ENCODE measurements at places on chromosomes 12 and 14. TPM values are rescaled to one million over a fixed set of nuclear protein-coding genes. Genes with fewer than 3 reads are reported as not detected.
A peak's percentile ranks its signal among the peaks of the same experiment; 100 is the strongest.

- DNase-seq = no peak
Observed at GRCh38 chr14:105331575-105332349, 17.2 kb downstream of the PACS2 start.

DNA sequence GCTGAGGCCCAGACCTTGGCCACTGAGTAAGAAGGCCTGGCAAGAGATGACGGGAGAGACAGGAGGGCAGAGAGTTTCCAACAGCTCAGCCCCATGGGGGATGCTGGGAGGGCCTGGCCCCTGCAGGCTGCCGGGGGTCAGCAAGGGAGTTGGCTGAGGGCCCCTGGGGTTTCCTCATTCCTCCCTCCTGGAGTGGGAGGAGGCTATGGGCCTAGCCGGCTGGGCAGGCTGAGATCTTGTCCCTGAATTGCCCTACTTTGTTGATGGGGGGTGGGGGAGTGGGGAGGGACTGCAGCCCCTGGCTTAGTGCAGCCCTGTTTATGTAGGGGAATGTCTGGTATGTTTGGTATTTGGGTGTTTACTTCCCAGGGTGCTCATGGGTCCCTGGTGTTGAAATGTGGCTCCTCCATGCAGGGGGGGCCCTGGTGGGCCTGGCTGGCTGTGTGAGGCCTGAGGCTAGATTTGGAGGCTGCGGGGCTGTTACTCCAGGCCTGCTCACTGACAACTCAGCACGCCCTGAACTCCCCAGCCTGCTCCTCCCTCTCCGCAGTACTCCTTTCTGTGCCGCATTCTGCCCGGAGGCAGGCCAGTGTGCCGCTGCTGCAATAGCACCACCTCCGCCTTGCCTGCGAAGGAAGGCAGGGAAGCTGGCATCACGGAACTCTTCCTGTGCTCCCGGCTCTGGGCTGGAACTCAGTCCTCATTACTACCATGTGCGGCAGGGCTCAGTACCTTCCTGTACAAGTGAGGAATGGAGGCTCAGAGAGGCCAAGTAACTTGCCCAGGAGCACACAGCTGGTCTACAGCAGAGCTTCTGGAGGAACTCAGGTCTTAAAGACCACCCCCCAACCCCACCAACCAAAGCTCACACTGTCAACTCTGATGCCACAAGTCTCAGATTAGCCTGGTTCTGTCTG lies 25.3 kb downstream of the JDP2 start:
- peak; percentile 48 for DNase-seq

DNA sequence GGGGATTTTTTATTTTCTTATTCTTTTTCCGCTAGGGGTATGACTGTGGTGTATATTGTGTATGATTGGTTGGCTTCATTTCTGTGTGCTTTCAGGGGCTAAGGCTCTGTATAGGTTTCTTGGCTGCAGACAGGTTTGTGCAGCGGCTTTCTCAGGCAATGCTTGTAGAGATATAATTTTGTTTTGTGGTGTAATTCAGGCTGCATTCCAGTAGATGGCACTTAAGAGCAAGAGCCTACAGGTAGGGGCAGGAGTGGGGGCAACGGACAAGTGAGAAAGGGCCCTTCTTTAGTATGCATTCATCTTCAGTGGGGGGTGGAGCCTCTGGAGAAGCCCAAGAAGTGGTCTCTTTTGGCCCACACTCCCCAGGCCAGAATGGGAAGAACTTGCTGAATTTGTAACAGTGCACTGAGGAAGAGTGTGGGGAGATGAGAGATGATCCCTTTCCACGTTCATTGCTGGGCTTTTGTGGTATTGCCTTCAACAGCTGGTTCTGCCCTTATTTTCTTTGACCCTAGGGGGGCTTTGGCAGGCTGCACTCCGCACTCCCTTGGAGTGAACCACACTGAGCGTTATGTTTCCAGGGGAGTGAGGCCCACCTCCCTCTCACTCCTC lies 78.6 kb downstream of the IFNG-AS1 start:
- DNase-seq = no peak

DNA sequence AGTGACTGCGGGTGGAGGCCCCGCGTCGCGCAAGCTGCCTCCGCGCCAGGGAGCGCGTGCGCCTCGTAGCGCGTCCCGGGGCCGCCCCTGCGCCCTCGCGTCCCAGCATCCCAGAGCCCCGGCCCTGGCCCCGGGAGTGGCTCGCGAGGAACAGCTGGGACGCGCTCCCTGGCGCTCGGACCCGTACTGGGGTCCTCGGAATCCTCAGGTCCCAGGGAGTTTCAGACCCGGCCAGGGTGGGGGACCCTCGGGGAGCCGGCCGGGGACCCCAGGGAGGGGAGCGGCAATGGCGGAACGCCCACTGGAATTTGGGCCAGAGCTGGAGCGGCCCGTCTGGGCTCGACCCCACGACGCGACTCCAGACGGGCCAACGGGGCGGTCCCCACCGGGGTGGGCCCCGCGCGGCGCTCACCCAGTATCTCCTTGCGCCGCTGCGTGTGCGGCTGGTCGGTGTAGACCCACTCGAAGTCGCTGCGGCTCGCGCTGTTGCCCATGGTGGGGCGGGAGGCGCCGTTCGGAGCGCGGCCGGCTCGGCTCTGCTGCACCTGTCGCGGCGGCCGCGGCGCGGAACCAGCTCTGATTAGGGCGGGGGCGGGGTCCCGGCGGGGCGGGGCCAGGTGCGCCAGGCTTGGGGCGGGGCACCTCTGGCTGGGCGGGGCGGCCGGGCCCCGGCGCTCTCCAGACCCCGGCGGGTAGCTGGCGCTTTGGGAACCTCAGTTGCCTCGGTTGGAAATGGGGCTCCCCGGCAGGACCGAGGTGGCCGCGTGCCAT lies at the start of gene DEGS2:
TSS of gene DEGS2 (minus strand) at position 552 of the 771 bp plus-strand sequence. CDS start at position 494, 58 bp downstream.
- peak; percentile 94 for DNase-seq

GRCh38 chr12:15494329-15495046 lies 172.2 kb downstream of the PTPRO start:
- no peak for DNase-seq

DNA sequence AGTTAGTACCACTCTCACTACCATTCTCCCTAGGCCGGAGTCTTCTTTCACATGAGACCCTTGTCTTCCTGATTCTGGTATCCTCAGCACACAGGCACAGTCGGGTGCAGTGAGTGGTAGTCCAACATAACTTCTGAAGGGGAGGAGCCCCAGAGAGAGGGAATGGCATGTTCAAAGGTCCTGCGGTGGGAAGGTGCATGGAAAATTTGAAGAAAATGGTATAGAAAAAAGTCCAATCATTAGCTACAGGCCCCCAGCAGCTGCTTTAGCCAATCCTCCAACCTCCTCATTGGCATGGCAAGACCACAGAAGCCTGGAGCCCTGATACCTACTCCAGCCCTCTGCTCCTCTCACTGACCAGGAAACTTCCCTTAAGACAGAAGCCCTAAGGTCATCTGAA lies 96.6 kb downstream of the ZFP36L1 start:
- DNase-seq = no peak

DNA sequence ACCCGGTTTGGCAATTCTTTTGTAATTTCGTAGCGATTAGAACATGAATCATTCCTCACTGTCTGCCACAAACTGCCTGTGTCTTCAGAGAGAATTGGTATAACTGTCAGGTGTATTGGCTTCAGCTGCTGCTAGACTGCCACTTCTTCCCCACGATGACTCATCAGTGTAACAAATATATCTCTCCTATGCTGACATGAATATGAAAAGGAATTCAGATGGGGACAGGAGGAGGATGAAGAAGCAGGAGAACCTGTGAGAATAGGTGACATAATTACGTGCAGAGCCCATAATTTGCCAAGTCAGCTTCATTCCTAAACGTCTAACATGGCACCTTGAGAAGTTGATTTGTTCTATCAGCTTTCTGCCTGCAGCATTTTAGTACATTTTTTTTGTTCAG lies 64.9 kb downstream of the FRMD6 start:
- no peak for DNase-seq

GRCh38 chr12:121036810-121037326 lies 2.2 kb downstream of the OASL start:
- no peak for DNase-seq

GRCh38 chr12:108211157-108211556 lies 82.1 kb downstream of the WSCD2 start:
- no peak for DNase-seq

GRCh38 chr14:92458136-92459029 lies 55.2 kb upstream of the RIN3 start:
- no peak for DNase-seq

- no peak for DNase-seq
Observed at GRCh38 chr14:103204852-103205540, 81.7 kb downstream of the TNFAIP2 start.

DNA sequence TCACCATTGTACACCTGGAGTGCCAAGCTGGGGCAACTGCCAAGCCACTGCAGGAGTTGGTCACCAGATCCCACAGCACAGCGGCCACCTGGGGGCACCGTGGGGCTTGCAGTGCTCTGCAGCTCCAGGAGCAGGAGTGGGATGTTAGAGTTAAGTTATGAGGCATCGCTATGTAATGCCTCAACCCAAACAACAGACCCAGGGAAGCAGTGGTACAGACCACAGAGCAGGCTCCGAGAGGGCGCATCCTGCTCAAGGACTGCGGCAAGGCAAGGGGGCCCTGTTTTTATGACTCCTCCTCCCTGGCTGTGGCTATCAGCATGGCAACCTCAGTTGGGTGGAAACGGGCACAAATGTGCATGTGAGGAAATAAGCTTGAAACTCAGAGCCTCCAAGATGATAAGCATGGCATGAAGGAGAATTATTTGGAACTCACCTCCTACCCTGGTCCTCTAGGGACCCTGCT lies 63.1 kb downstream of the ARL6IP4 start:
- peak; percentile 93 for DNase-seq

GRCh38 chr12:57130941-57131340 lies 2.7 kb downstream of the LRP1 start:
- DNase-seq = no peak

DNA sequence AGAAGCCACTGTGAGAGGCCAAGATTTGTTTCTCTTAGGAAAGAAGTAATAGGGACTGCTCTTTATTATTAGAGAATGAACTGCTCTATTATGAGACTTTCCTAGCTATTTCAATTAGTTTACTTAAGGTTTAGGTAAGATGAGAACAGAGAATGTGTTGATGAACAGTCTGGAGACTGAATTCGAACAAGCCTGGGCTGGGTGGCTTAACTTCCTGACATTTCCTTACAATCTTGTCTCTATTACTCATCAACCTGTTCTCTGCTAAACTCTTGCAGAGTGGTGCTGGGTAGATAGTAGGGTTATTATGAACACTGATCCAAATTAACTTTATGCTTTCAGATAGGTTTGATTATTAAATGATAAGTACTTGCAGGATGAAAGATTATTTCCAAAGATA lies 31.2 kb downstream of the SLC15A5 start:
- no peak for DNase-seq

- DNase-seq = no peak
Observed at GRCh38 chr14:20658246-20658645, 16.8 kb upstream of the OR6S1 start.

- DNase-seq = no peak
Observed at GRCh38 chr12:111367661-111368221, 1.2 kb downstream of the PHETA1 start.

GRCh38 chr14:21309238-21309636 lies 29.4 kb downstream of the RPGRIP1 start:
- DNase-seq = no peak

DNA sequence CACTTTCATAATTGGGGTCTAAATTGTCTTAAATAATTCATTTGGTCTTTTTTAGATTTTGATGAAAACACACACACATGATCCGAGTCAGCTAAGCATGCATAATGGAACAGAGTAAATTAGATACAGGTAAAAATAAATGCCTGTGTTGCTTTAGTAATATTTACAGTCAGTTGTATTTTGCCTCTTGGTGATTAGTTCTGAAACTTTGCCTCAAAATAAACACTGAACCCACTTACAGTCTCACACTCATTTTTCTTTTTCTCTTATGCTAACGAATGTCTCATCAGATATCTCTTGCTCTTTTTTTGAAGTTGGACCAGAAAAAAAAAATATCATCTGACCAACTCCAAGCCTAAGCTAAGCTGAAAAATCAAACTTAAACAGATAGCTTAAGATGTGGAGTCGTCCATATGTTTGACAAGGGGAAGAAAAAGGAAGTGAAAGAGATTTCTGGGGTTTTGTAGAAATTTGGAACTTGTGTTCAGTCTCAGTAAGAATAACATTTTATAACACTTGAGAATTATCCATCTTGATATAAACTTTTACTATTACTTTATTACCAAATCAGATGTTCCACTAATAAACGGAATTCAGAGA lies 592.5 kb downstream of the RPL10L start:
- DNase-seq = no peak

- no peak for DNase-seq
Observed at GRCh38 chr12:112207397-112207924, 82.1 kb downstream of the TRAFD1 start.

GRCh38 chr14:74905595-74906142 lies 17.4 kb downstream of the RPS6KL1 start:
- peak; percentile 67 for DNase-seq

DNA sequence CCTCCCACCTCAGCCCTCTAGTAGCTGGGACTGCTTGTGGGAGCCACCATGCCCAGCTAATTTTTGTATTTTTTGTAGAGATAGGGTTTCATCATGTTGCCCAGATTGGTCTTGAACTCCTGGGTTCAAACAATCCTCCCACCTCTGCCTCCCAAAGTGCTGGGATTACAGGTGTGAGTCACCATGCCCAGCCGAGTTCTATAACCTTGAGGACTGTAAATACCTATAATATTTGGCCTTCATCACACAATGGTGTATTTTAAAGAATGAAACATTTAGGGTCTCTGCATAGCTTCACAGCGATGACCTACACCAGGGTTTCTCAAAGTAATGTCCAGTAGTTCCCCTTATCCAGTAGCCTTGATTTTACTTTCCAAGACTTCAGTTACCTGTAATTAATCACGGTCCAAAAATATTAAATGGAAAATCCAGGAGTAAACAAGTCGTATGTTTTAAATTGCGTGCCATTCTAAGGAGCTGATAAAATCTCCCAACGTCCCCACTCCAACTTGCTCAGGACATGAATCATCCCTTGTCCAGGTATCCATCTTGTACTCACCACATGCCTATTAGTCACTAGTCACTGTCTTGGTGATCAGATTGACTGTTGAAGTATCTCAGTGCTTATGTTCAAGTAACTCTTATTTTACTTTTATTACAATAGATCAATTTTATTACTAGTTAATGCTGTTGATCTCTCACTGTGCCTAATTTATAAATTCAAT lies 368.2 kb downstream of the BTG1 start:
- DNase-seq = no peak

- DNase-seq = no peak
Observed at GRCh38 chr12:2234091-2234490, 181.3 kb downstream of the CACNA1C start.

- DNase-seq = no peak
Observed at GRCh38 chr12:62363506-62363905, 103.1 kb upstream of the MON2 start.

- no peak for DNase-seq
Observed at GRCh38 chr14:67280506-67280905, 39.3 kb downstream of the PALS1 start.

SYNDIG1L gene
- total RNA-seq = 0.88 TPM

ACOT4 gene
- 1.3 TPM for total RNA-seq

MUCL1 gene
- total RNA-seq = not detected

CLEC4C gene
- total RNA-seq = not detected

CABP1 gene
- 2.1 TPM for total RNA-seq

KRT75 gene
- total RNA-seq = not detected

GDF3 gene
- not detected for total RNA-seq

DPF3 gene
- 0.98 TPM for total RNA-seq

LYZ gene
- 52.9 TPM for total RNA-seq

RPL10L gene
- total RNA-seq = not detected
